NCI-H2081 treated with DMSO at 0.1 percent for 48 hours (cell line): ENCODE measurements at places on chromosomes 1 and 21.

DNA sequence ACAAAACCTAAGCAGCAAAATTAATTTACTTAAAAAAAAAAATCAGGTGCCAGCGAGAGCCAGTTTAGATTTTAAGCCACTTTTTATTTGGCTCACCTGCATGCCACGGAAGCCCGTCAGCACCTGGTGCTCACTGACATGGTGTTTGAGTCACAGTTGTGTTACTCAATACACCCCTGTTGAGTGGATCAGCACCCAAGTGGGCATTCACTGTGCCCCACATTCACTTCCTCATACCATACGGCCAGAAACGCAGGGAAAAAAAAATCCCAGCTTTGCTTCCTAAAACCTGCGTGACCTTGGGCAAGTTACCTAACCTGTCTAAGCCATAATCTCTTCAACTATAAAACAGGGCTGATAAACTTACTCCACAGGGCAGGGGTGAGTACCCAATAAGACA lies 42.8 kb upstream of the SIM2 start:
- DNase-seq = no peak

- no peak for DNase-seq
These were observed 1.2 kb downstream of the S100A3 start for GRCh38 chr1:153547560-153548551.

- DNase-seq = no peak
These were observed 5.8 kb upstream of the SDHB start for GRCh38 chr1:17059391-17060305.

- DNase-seq = no peak
These were observed 55.8 kb downstream of the COL18A1 start for GRCh38 chr21:45460611-45461368.

DNA sequence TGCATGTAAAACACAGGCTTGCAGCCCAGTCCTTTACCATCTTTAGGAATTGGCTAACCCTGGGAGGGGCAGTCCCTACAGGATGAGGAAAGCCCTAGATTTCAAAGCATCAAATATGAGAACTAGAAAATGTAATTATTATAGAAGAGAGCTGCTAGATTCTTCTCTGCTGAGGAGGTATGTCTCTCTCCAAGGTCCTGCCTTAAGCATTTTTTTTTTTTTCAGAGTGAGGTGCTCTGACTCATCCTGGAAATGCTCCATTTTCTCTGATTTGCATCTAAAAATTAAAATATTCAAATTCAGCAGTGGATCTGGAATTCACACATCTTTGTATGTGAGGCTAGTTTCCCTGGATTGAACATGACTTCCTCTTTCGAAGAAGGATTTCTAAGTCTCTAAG lies 149.8 kb downstream of the ZNF648 start:
- DNase-seq = no peak

DNA sequence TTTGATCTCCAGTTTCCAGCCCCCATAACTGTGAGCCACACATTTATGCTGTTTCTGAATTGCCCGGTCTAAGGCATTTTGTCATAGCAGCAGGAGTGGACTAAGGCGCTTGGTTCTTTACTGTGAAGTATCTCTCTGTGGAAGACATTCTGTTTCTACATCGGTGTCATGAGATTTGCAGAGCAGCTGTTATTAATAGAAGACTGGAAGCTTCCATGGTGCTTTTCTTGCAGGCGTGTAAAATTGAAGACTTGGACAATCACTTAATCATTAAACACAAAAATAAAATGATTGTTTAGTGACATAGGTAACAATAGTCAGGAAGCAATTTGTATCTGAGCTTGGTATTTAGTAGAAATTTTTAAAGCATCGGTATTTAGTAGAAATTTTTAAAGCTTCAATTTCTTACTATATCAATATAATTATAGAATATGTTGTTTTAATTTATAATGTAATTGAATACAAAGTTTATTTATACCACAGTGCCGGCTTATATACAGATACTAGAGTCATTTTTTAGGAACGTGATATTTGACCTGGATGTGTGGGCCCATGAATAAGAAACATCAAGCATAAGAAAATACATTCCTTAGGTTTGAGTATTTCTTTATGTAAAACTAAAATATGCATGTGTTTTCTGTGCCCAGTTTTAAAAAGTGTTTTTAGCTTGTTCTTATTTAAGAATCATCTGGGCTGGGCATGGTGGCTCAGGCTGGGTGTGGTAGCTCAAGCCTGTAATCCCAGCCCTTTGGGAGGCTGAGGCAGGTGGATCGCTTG lies 60.6 kb upstream of the COL6A1 start:
- DNase-seq = no peak

DNA sequence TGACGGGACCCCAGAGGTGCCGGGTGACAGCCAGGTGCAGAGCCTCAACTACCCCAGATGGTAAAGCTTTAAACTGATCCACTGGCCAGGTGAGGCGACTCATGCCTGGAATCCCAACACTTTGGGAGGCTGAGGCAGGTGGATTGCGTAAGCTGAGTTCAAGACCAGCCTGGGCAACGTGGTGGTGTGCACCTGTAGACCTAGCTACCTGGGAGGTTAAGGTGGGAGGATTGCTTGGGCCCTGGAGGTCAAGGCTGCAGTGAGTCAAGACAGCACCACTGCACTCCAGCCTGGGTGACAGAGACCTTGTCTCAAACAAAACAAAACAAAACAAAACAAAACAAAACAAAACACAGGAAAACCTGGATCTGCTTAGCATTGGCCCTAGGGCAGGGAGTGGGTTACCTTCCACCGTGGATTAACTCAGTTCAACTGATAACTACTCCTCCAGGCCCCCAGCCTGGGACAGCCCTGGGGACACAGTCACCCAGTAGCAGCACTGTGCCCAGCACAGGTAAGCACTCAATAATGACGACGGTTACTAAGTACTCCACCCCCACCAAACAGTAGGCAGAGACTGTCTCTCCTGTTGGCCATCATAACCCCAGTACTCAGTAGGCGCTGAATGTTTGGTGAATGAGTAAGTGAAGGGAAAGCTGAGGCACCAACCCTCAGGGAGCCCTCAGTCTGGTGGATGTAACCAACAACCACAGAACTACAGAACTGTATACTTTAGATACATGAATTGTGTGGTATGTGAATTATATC lies 21.6 kb downstream of the SLC66A1 start:
- DNase-seq = no peak

DNA sequence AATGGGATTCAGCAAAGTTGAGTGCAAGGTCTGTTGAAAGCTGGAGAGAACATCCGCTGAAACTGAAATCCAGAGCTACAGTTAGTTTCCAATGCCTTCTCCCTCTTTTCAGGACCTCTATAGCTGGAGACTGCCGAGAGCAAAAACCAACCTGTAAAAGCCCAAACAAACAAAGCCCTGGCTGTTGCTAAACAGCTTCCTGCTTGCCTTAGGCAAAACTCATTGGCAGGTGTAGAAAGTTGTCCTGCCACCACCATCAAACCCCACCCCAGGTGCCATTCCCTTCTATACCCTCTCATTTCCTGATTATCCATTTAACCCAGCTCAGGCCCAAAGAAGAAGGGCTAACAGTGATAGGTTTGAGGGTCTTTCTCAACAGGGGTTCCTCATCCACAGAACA lies 24.7 kb downstream of the SCYL3 start:
- DNase-seq = no peak

DNA sequence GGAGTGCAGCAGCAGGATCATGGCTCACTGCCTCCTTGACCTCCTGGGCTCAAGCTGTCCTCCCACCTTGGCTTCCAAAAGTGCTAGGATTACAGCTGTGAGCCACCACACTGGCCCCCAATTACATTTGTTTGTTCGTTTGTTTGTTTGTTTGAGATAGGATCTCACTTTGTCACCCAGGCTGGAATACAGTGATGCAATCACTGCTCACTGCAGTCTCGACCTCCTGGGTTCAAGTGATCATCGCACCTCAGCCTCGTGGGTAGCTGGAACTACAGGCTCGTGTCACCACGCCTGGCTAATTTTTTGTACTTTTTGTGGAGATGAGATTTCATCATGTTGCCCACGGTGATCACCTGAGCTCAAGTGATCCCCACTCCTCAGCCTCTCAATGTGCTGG lies 2.0 kb upstream of the VPS72 start:
- DNase-seq = no peak

DNA sequence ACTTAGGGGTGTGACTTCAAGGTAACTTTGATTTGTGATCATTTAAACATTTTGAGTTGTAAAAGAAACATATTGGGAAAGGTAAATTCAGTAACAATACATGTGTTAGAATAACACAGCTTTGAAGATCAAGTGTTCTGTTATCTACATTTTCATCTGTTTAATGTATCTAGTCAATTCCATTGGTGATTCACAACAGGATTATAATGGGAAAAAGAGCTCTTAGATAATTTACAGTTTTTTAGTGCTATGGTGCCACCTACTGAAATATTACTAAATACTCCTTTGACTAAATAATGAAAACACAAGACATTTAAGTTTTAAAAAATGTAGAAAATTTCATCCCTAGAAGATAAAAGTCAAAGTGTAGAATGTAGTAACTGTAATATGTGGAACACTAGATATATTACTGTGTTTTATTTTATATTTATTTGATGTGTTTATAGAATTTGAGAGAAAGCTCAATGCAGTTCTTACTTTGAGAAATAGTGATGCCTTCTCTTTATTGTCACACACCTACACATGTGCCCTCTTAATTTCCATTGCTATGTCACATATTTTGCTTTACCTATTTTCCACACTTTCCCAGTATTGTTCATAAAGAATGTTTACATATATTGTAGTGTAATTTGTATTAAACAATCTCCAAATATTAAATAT lies 47.4 kb downstream of the PTPRC start:
- DNase-seq = peak; percentile 71

- no peak for DNase-seq
These were observed 27.3 kb downstream of the KCNQ4 start for GRCh38 chr1:40810927-40811326.

DNA sequence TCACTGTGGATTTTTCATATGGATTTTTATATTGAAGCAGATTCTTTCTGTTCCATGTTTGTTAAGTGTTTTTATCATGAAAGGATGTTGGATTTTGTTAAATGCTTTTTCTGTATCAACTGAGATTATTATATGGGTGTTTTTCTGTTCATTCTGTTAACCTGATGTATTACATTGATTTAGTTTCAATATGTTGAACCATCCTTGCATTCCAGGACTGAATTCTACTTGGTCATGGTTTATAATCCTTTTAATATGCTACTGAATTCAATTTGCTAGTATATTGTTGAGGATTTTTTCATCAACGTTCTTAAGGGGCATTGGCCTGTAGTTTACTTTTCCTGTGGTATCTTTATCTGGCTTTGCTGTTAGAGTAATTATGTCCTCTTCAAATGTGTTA lies 55.8 kb downstream of the CCDC30 start:
- no peak for DNase-seq

DNA sequence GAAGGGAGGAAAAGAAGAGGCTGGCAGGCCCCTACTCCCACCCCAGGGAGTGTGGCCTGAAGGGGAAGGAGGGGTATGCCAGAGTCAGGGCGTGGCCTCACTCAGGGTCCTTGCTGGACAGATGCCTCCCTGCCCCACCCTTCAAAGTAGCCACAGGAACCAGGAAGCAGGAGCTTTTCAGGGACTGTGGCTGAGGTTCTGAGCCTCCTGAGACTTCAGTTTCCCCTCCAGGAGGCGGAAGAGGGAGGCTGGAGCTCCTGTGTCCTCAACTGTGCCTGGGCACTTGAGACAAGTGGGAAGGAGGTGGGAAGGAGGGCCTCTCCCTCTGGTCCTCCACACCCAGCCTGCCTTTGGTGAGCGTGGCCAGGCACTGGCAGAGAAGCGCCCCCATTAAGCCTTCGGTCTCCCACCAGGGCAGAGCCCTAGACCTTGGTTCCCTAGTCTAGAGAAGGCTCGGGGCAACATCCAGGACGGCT lies 5.3 kb downstream of the CELSR2 start:
- DNase-seq = no peak

- DNase-seq = no peak
These were observed 22.9 kb downstream of the CITED4 start for GRCh38 chr1:40838980-40839942.

- no peak for DNase-seq
These were observed 62.7 kb downstream of the SKI start for GRCh38 chr1:2290595-2291510.

DNA sequence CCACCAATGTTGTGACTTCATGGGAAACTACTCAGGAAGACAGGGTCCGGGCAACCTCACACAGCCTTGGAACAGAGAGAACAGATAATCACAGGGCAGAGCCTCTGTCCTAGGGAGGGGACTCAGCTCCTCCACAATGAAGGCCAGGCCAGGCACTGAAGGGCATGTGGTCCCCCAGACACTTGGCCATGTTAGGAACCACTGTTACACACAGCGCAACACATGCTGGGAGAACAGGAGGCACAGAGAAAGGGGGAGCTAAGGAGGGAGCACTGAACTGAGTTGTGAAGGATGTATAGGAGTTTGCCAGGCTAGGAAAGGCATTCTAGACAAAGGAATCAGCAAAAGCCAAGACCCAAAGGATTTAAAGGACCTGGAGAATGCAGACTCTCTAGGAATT lies 127.6 kb downstream of the DMRTB1 start:
- DNase-seq = no peak

DNA sequence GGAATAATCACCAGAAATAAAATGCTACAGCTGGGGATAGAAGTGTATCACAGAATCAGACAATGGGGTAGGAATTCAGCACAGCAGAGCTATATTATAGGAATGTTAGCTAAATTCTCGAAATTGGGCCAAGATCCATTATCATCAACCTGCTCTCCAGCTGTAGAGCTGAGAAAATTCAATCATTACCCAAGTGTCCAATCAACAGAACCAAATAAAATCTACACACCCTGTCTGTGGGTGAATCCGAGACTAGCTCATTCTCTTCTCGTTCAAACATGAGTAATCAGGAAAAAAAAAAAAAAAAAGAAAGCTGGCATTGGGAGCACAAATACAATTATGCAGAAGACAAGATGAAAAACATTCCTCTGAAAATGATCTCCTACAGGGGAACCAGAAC lies 119.2 kb downstream of the CDC7 start:
- DNase-seq = no peak

- no peak for DNase-seq
These were observed 6.7 kb downstream of the GRHL3 start for GRCh38 chr1:24325587-24326449.
